Inflammatory macrophage (primary cell): ENCODE measurements at places on chromosomes 5 and 9.

- no peak for DNase-seq
Observed at GRCh38 chr9:14350349-14350728, 36.4 kb upstream of the NFIB start.

GRCh38 chr9:88936668-88937067, 54.6 kb upstream of the S1PR3 start:
- peak; percentile 73 for DNase-seq

DNA sequence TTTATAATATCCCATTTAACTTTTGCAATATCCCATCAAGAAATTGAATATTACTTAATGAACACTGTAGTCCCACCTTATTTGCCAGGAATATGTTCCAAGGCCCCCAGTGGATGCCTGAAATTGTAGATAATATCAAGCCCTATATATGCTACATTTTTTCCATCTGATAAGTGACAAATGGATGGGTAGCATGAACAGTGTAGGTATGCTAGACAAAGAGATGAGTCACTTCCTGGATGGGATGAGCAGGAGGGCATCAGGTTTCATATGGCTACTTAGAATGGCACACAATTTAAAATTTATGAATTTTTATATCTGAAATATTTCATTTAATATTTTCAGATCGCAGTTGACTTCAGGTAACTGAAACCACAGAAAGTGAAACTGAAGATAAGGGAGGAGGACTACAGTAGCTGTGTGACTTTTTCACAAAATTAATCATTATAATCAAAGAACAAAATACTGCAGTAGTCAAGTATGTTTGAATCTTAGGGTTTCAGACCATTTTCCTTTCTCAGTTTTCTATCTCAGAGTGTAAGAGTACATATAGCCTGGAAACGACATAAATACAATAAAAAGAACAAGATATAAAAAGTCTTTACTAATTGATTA, 636.4 kb upstream of the ARRDC3 start:
- no peak for DNase-seq

GRCh38 chr5:142873831-142874230, 103.7 kb downstream of the ARHGAP26 start:
- DNase-seq, result no peak

DNA sequence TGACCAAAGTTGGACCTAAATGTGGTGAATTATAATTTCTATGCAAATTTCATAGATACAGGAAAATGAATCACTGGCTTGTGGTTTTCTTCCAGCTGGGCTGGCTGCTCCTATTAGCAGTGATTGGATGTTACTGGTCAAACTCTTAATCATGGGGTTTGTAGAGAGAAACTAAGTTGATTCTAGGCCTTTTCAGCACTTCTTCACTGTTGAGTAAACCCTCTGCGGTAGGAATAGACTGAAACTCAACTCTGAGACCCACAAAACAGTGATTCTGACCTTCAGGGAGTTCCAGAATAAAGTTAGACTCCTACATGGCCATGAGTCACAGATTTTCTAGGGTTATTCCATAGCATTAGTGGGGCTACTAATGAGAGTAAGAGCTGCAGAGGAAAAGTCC, 47.9 kb upstream of the FKTN start:
- peak; percentile 33 for DNase-seq

DNA sequence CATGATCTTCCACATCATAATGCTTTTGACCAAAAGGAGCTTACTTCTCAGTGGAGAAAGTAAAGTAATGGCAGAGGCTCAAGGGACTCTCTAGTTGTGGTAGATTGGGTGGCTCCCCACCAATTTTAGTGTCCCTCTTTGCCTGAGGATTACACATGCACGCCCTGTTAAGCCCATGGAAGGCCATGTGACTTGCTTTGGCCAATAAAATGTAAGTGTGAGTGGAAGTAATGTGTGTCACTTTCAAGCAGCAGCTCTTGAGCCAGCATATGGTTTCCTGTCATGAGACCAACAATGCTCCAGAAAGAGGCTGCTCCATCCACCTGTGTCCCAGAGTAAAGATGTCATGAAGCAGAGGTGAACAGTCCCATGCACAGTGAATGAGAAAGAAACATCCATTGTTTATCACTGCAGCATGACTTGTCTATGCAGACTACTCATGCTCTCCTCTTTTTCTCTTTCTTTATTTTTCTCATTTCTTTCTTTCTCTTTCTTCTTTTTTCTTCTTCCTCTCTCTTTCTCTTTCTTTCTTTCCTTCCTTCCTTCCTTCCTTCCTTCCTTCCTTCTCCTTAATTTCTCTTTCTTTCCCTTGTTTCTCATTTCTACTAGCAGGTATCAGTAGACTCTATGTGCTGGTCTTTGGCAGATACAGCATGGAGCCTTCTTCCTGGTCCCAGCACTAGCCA, 57.3 kb upstream of the EGFLAM start:
- DNase-seq, result no peak

- no peak for DNase-seq
Observed at GRCh38 chr9:138075496-138075895, 197.9 kb downstream of the CACNA1B start.
